Right ventricle myocardium inferior (tissue), 1 donor: ENCODE measurements at places on chromosomes 2 and 18. TPM values are rescaled to one million over a fixed set of nuclear protein-coding genes. Genes with fewer than 3 reads are reported as not detected.
A peak's percentile ranks its signal among the peaks of the same experiment; 100 is the strongest.

- DNase-seq: no peak
These were observed 679.2 kb downstream of the CNTNAP5 start for GRCh38 chr2:124704071-124704925.

DNA sequence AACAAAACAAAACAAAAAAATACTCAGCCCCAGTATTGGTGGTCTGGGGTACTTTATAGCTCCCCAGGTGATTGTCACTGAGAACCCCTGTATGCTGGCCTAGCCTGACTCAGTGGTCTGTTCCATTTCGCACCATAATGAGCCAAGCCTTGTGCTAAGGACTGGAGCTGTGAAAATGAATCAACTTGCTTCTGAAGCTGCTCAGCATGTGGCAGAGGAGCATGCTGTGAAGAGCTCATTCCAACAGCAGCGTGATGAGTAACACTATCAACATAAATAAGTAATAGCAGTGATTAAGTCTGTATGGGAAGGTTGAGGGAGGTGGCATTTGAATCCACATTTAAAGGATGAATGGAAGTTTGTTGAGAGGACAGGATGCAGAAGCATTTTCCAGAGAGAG is 67.2 kb upstream of the ATL2 start:
- DNase-seq: no peak

DNA sequence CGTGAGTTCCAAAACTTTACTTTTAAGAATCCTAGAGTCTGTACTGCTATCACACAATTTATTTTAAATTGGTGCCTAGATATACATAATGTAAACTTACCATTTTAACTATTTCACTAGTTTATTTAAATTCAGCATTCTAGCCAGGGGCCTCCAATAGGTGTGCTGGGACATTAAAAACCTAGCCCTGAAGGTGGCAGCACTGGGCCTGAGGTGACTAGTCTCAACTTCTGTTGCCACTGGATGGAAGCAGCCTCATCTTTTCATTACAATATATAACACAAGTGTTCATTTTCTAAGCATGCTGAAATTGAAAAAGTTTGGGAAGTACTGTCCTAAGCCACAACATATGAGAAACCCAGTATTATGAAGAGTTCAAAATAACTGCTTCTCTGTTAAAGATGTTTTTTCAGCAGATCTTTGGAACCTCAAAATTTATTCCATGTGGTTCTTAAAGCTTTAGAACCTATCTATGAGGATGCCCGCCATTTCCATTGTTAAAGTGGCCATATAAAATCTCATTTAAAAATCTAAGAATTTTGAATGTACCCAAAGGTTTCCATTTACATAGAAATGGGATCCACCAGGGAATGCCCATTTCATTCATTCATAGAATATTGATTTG is 2.9 kb upstream of the RBBP8 start:
- DNase-seq: no peak

DNA sequence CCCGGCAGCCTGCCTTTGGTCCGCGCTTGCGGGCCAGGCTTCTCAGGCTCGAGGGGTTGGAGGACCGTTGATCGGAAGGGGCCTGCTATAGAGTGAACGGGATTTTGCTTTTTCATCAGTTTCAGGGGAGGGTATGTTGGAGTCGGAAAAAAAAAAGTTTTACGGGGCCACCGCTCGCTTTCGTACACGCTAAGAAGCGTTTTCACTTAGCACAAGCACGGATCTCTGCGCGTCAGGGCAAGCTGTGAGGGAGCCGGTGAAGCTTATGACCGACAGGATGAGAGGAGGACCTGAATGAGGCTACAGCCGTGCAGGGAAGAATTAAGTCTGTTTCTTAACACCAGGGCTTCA is 443 bp downstream of the CPSF3 start:
- no peak for DNase-seq

DNA sequence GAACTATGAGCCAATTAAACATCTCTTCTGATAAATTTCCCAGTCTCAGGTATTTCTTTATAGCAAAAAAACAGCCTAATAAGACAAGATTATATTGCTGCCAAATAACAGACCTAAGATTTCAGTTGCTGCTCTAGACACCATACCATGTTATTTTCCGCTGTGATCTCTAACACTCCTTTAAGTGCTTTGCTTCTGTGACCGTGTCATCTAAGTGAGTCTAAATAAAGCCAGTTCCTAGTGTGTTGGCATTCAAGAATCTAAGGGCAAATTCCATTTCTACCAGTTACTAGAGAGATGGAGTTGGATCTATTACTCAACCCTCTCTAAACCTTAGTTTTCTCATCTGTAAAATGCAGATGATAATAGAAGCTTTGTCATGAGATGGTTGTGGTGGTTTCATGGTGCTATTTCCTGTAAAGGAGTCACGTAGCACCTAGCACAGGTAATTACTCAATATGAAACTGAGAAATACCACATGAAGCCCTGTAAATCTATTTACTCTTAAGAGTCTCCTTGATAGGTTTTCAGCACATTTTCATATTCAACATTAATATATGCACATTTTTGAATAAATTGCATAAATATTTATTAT is 40.5 kb downstream of the SPHKAP start:
- DNase-seq: no peak

DNA sequence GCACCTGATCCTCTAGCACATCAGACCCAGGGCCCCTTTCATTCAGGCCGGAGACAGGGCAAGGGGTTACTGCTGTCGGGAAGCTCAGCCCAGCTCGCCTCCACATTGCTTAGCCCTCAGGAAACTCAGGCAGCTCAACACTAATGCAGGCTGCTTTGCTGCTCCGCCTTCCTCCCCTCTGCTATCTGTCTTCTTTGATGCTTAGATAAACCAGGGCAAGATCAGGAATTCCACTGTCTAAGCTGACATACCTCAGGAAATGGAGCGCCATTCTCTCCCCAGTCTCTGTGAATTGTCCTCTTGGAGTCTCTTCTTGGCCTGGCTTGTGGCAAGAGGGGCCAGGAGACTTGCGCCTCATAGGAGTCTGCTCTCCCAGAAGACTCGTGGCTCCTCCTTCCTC is 25.5 kb upstream of the EXOC6B start:
- no peak for DNase-seq

GRCh38 chr2:175824243-175824642 is 177.8 kb downstream of the LNPK start:
- no peak for DNase-seq

DNA sequence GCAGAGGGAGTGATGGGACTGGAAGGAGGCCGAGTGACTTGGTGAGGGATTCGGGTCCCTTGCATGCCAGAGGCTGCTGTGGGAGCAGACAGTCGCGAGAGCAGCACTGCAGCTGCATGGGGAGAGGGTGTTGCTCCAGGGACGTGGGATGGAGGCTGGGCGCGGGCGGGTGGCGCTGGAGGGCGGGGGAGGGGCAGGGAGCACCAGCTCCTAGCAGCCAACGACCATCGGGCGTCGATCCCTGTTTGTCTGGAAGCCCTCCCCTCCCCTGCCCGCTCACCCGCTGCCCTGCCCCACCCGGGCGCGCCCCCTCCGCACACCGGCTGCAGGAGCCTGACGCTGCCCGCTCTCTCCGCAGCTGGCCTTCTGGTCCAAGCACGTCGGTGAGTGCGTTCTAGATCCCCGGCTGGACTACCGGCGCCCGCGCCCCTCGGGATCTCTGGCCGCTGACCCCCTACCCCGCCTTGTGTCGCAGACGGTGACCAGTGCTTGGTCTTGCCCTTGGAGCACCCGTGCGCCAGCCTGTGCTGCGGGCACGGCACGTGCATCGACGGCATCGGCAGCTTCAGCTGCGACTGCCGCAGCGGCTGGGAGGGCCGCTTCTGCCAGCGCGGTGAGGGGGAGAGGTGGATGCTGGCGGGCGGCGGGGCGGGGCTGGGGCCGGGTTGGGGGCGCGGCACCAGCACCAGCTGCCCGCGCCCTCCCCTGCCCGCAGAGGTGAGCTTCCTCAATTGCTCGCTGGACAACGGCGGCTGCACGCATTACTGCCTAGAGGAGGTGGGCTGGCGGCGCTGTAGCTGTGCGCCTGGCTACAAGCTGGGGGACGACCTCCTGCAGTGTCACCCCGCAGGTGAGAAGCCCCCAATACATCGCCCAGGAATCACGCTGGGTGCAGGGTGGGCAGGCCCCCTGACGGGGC is 4.6 kb downstream of the PROC start:
- peak; percentile 81 for DNase-seq

GRCh38 chr2:17976871-17977746 is 98.6 kb downstream of the KCNS3 start:
- DNase-seq: no peak

GRCh38 chr2:7626139-7626537 is 708.9 kb downstream of the RNF144A start:
- no peak for DNase-seq

DNA sequence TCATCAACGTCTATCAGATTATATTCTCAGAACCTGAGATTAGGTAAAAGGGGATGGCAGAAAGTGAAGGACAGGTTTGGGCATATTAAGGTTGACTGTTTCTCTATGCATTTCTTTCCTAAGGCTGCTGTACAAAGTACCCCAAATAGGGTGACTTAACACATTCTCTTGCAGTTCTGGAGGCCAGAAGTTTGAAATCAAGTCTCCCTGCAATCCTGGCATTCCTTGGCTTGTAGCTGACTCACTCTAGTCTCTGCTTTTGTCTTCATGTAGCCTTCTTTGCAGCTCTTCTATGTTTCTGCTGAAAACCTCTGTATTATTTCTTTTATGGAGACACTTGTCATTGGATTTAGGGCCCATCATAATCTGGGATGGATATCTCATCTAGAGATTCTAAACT is 364.3 kb downstream of the PLCL1 start:
- DNase-seq: no peak

- no peak for DNase-seq
These were observed 48.7 kb downstream of the SPTBN1 start for GRCh38 chr2:54504866-54505265.

DNA sequence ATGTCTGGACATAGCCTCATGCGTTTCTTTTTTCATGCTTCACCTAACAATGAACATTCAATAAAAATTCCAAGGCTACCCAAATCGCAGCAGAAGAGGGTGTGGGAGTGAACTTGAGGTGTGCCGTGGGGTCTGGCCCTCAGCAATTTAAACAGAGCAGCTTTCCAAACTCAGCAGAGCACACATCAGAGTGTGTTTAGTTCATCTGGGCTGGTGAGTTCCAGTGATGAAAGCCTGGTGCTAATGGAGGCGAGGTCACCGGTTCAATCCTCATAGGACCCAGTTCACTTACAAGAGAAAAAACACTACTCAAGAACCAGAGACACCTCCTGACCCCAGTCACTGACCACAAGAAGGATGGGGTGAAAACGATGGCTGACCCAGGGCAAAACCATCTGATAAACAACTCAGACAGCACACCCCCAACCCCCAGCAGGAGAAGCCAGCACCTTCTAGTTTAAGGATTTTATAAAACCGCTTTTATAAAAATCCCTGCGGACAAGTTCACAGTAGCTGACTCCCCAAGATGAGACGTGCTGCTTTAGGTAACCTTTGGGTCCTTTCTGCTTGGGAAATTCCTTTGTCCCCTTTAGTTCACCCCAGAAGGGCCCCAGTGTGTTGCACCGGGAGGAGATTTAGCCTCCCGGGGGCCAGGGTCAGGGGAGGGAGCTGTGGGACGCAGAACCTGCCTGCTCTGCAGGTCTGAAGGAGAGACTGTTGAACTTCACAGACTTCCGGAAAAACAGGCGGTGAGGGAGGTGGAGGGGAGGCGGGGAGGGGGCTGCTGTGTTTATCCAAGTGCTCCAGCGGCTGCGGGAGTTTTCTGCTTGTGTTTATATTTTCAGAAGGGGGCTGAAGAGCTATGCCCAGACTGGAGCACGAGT is 152.7 kb upstream of the SOX11 start:
- DNase-seq: no peak

GRCh38 chr18:5155218-5155906 is 41.7 kb downstream of the AKAIN1 start:
- no peak for DNase-seq

DNA sequence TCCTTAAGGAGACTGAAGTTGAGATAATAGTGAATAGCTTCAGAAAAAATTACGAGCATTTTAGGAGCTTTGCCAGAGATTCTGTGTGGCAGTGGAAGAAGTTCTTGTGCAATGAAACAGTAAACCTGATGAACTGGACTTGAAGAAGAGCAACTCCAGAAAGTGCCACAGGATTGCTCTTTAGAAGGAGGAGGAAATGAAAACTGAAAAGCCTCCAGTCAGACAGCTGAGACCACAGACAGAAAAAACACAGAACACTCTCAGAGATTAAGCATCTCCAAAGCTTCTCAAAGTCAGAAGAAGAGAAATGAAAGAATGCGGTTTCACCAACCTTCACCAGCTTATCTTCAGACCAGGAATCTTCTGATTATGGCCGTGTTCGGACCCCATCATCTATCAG is 329.7 kb upstream of the CNTNAP5 start:
- DNase-seq: no peak

- no peak for DNase-seq
These were observed 24.8 kb downstream of the NCK2 start for GRCh38 chr2:105769504-105769903.

- no peak for DNase-seq
These were observed 67.8 kb upstream of the EPAS1 start for GRCh38 chr2:46229134-46230063.

- DNase-seq: no peak
These were observed 82.9 kb upstream of the RAB12 start for GRCh38 chr18:8526332-8526731.

GRCh38 chr2:173891315-173892037 is 73.7 kb downstream of the SP3 start:
- no peak for DNase-seq

DNA sequence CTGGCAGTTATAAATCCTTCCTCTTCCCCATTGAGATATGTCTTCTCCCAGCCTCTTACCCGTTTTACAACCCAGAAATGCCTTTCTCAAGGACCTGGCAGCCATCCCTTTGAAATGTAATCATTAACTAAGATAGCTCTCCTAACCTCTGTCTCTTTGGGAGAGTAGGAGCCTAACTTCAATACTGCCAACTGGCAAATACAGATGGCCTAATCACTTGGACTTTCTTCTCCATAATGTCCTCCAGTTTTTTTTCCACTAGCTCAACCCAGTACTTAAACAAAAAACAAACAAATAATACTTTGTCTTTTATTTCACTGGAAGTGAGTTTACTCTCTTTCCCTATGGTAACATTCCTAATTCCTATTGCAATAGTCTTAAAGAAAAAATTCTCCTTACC is 1391.1 kb downstream of the SUCLG1 start:
- no peak for DNase-seq

DNA sequence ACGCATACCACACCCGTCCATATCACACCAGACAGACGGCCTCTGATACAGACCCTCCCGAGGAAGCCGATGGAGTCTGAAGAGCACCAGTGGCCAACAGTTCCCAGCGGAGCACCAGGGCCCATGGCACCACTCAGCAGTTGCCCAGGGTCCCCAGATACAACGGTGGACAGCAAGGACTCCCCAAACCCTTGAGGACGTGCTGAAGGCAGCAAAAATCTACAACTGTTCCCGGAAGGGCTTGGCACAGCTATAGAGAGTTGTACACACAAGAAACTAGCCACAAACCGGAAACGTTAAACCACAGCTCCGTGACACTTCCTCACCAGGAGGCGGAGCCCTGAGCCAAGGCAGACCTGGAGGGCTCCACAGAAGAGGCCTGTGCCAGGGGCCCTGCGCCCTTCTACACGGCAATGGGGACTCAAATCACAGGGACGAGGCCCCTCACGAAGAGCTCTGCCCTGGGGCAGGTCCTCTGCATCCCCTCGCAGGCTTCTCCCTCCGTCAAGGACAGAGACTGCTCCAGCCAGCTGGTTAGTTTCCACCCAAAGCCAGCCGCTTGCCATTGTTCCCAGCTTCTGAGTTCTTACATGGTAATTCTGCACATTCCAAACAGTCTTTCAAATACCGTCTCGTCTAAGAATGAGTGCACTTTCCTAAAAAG is 133.4 kb downstream of the HDAC4 start:
- DNase-seq: peak; percentile 88

The ODC1 gene
- 37.2 TPM for total RNA-seq

The SUCLG1 gene
- total RNA-seq: 309 TPM

The ADRA2B gene
- 6.9 TPM for total RNA-seq

The NRP2 gene
- total RNA-seq: 7.6 TPM

The DNER gene
- 3.3 TPM for total RNA-seq

The SLC11A1 gene
- total RNA-seq: 5.4 TPM

The CRYGC gene
- not detected for total RNA-seq
